ENCODE measurements at places on chromosomes 3 and 15.

DNA sequence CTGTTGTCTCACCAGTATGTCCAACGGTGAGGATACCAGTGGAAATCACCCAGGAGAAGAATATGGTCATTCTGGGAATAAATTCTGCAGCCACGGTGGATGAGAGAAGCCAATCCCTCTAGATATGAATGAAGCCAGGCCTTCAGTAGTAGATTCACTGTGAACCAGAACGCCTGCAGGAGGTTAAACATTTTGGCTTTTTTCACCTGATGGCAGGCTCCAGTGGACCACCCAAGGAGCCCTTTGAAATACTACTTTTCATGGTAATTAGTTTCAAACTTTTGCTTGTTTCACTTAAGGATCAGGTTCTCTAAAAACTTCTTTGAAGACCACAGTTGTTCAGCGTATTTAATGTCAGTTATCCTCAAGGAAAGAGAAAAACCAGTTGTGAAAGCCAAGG is 353.4 kb downstream of the RORA start:
- no peak for DNase-seq

- DNase-seq = no peak
Measured at GRCh38 chr3:99366663-99367429, 271.5 kb upstream of the COL8A1 start.

GRCh38 chr3:20406611-20407011 is 220.6 kb upstream of the SGO1 start:
- DNase-seq = no peak

DNA sequence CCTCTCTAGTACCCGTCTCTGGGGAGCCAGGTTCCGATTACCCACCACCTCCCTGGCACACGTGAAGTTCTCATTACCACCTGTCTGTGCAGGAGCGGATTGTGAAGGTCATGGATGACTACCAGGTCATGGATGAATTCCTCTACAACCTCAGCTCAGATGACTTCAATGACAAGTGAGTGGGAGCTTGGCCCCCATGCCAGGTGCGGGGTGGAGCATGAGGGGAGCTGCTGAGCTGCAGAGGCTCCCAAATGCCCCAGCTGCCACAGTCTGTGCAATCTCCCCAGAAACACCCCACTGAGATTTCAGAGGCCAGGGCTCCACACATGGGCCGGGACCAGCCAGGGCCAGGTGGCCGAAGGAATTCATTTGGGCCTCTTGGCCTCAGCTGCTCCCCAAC is 34.3 kb downstream of the DNAH1 start:
- DNase-seq = no peak

- no peak for DNase-seq
Measured at GRCh38 chr3:179182902-179183301, 34.7 kb downstream of the PIK3CA start.

DNA sequence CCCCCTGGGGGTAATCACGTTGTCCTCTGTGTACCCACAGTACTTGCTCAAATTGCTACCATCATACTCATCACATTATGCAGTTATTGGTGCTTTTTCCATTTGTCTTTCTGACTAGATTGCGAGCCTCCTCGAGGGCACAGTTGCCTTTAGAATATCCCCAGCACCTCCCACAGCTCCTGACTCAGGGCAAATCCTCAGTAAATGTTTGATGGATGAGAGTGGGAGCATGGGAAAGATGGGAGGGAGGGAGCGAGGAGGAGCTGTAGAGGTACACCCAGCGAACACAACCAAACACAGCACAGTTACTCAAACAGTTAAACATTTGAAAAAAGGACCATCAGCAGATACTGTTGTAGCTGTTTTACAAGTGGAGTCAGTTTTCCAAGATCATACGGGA is 27.9 kb downstream of the SIDT1 start:
- no peak for DNase-seq

DNA sequence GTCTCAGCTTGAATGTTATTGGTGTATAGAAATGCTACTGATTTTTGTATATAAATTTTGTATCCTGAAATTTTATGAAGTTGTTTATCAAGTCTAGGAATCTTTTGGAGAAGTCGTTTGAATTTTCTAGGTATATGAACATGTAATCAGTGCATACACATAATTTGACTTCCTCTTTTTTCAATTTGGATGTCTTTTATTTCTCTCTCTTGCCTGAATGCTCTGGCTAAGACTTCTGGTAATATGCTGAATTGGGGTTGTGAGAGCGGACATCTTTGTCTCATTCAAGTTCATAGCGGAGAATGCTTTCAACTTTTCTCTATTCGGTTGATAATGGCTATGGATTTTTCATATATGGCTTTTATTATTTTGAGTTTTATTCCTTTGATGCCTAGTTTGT is 100.9 kb upstream of the MCTP2 start:
- DNase-seq = no peak

DNA sequence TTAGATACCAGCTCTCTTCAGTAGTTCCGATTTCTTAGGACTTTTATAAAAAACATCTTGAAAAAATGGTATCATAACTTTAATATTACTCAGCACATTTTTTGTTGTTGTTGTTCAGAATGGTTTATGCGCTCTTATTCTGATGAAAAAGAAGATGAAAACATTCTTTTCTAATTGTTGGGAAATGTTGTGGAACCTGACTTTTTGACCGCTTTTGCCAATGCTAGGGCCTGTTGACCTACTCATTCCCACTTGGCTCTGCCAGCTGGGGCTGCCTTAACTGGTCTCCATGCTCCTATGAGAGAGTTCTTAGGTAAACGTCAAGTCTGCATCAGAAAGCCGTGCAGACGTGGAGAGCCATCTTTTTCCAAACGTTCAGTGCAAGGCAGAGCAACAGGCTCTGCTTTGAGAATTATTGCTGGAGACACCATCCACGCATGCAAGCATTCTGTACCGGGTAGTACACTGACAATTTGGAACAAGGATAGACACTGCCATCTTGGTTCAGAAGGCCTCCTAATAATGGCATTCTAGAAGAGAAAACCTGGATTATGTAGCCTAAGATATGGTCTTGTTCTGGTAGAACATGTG is 176.8 kb downstream of the GHSR start:
- DNase-seq = no peak

DNA sequence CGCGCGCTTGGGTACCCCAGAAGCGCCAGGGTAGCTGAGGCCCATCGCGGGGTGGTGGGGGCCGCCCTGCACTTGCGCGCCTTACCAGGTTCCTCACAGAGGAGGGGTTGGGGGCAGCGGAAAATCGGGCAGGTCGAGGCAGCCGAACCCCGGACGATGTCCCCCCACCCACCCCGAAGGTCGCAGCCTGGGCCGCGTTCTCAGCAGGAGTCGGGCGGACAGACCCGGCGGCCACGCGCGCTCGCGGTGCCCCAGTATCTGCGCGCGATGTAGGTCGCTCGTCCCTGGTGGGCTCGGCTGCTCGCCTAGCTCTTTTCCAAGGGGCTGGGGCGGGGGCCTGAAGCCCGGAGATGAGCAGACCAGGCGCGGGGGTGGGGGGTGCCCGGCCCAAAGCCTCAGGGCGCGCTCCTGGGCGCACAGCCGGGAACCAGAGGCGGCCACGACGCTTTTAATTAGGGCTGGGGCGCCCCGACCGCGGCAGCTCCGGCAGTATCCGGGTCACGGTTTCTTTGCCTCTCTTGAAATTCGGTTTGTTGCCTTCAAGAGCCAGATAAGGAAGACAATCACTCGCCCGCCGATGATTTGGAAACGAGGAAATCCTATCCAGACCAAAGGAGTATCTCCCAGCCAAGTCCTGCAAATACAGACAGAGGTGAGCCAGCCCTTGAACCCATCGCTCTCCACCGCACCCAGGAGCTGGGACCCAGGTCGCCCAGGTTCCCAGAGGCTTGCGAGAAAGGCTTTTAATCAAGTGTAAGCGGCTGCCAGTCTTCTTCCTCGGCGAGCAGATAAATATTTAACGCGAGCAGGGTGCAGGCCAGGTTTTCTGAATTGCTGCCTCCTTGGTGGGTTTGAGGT is 4.6 kb downstream of the SKOR1 start:
- no peak for DNase-seq

DNA sequence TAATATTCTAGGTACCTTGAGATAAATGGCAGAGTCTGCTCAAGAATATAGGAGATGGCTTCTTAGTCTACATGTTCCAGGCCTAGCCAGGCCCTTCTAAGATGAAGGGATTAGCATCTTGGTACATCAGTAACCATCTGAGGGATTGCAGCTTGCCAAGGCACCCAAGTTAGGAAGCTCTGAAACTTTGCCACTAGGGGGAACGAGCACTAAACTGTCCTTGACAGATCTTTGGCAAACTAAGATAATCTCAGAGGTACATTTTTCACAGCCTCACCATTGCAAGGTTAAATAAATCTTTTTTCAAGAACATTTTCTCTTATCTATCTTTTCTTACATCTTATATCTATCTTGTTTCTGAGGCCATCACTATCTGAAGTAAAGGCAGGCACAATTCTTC is 351.2 kb downstream of the RAP2B start:
- no peak for DNase-seq

GRCh38 chr3:38005076-38006020 is 14.8 kb downstream of the VILL start:
- no peak for DNase-seq

GRCh38 chr15:56757875-56758274 is 24.6 kb upstream of the ZNF280D start:
- no peak for DNase-seq

GRCh38 chr15:41862515-41863116 is 24.0 kb downstream of the PLA2G4B start:
- no peak for DNase-seq

DNA sequence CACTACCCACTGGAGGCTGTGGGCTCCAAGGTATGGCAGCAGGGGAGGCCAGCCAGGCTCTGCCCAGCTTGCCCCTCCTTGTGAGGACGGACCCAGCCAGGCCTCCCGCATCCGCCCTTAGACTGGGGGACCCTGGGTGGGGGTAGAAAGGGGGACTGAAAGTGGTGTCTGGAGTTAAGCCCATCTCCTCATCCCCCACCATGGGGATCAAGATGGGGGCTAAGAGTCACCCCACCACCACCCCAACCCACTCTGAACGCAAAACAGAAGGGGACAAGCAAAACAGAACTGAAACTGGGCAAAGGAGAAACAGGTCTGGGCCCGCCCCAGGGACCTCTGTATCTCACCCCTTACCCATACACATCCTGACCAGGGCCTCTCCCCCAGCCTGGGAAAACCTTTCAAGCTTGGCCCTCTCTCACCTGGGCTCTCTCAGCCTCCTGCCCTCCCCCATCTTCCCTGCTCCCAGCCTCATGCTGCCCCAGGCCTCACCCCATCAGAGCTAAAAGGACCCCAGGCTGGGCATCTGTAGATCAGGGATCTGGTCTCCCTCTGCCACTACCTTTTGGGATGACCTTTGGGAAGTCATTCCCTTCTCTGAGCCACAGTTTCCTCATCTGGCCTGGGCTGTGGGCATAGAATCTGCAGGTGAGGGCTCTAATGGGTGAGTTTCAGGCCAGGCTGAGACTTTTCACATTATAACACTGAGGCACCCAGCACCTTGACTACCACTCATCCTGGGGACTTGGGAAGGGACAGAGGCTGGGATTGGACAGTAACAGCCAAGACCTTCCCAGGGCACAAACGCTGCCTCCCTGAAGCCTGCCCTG is 30.0 kb upstream of the CYP11A1 start:
- no peak for DNase-seq

DNA sequence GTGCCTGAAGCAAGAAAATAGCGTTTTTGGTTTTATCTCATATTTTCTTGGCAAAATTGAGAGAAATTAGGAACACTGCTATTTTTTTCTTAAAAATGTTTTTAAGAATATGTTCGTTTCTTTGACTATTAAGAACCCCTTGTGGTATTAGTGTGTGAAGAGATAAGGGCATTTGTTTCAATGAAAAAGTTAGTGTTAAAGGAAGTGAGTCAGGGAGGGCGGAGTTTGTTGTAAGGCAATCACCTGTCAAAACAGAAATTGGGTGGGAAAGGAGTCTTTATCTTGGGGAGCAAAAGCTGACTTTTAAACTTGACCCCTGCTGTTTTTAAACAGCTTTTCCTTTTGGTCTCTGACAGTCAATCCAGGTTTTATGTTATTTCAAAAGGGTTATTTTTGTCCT is 4.2 kb downstream of the RAP2B start:
- no peak for DNase-seq

DNA sequence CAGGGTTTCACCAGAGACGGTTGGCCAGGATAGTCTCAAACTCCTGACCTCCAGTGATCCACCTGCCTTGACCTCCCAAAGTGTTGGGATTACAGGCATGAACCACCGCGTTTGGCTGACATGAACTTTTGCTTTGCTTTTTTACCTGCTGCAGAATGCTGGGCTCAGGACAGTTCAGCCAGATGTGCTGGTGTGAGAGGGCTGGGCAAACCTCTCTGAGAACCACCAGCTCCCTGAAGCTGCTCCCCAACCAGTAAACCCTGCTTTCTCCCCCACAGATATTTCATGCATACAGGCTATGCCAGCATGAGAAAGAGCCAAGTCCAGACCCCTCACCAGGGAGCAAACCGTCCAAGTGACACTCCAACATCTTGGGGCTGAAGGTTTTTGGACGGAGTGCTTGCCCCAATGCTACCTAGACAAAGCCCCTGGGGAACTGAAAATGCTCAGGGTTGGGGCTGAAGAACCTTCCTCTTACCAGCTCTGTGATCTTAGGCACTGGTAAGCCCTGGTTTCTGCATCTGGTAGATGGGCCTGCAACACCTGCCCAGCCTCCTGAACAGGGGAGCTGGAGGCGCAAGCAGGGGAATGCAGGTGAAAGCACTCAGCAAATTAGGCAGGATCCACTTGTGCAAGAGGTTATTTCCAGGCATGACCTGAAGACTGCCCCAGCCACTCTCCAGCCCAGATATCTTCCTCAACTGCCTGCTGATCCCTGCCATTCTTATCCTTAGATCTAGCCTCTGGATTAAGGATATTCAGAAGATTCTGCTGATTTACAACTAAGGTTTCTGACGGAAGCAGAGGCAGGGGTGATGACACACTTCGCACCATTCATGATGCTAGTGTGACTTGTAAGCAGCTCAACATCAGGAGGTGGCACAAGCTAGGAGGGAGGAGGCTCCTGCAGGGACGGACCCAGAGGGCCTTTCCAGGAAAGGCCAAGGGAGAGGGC is 78.8 kb downstream of the TLE3 start:
- no peak for DNase-seq

- no peak for DNase-seq
Measured at GRCh38 chr3:31858439-31858838, 122.6 kb downstream of the OSBPL10 start.

GRCh38 chr3:139423232-139423631 is 33.8 kb upstream of the COPB2 start:
- no peak for DNase-seq

DNA sequence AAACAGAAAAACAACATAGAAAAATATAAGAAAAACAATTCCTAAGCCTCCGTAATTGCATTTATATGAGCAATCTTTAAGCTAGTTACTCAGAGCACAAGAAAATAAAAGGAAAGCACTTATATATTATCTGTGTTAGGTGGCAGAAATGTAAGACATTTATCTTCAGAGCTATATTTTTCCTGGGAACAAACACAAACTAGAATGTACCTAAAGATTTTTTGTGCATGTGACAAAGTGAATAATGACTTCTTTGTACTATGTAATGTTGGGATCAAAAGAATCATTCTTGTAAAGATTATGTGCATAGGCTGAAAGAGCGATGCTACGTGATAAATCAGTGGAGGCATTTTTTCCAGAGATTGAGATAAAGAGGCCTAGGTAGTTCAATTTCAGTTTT is 111.3 kb upstream of the GMNC start:
- no peak for DNase-seq

Measured in stimulated activated CD8-positive, alpha-beta memory T cell treated with anti-CD3 and anti-CD28 coated beads, Interleukin-4, amount 100 ng/mL, for 1 hour (primary cell).